ENCODE measurements at places on chromosomes 4 and X.
A peak's percentile ranks its signal among the peaks of the same experiment; 100 is the strongest.

- peak; percentile 90 for DNase-seq
Measured at GRCh38 chr4:122458625-122459024, 2.1 kb upstream of the IL2 start.

GRCh38 chr4:121792966-121793365, 8.2 kb upstream of the EXOSC9 start:
- DNase-seq = no peak

DNA sequence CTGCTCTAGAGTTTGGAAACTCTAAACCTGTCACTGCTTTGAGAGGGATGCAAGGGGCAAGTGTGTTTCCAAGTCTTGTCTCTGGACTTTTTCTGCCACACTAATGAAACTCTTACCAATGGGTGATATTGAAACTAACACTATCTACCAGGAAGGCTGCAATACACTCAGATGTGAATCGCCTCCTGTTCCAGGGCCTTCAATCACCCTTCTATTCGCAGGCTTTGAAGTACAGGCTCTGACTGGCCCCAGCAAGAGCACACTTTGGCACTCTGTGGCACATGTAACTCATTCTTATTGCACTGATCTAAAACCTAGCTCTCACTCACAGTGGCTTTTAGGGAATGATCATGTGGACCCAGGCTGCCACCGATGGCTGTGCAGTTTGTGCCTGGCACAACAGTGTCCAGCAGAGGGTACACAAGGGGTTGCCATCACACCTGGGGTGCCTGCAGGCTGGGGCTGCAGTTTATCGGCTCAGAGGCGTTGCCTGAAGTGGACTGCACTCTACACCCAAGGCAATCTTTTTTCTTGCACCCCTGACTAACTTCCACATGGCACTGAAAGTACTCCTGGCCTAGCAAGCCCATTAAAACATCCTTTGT, 210.8 kb downstream of the MGST2 start:
- no peak for DNase-seq

DNA sequence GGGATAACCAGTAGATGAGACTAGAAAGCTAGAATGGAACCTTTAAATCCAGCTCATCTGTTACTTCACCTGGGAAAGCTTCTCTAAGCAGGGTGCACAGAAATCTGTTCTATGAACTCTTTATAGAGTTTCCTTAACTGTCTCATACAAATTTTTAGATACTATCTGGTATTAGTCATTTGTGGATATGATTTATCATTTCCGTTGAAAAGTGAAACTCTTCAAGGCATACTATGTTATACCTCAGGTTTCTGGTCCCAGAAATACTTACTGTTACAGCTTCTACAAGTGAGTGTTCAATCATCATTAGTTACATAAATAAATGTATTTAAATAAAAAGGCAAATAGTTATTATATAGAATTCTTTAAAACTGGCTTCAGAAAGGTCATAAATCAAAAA, 298.3 kb upstream of the AGA start:
- no peak for DNase-seq

DNA sequence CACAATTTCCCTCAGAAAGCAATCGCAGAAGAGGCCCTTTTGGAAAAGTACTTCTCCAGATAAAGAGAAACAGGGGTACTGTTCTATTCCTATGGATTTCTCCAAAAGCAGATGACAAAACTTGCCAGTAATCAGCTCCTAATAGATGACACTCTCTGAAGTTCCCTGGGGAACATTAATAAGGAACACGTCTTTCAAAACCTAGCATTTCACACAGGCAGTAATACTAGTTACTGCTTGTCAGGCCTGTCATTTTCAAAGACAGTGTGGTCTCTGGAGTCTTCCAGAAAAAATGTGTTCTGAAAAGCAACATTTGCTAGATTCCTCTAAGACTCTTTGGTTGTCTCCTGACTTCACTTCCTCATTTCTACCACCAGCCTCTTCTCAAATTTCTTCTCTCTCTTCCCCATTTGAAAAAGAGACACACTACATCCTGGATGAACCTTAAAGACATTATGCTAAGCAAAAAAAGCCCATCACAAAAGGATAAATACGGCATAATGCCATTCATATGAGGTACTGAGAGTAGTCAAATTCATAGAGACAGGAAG, 47.3 kb downstream of the CHRDL1 start:
- peak; percentile 56 for DNase-seq

GRCh38 chr4:7971159-7971631, 31.5 kb upstream of the AFAP1 start:
- no peak for DNase-seq

- no peak for DNase-seq
Measured at GRCh38 chr4:40423735-40424134, 88.6 kb downstream of the CHRNA9 start.

GRCh38 chrX:99383786-99384185, 1026.3 kb downstream of the PCDH19 start:
- DNase-seq = no peak

DNA sequence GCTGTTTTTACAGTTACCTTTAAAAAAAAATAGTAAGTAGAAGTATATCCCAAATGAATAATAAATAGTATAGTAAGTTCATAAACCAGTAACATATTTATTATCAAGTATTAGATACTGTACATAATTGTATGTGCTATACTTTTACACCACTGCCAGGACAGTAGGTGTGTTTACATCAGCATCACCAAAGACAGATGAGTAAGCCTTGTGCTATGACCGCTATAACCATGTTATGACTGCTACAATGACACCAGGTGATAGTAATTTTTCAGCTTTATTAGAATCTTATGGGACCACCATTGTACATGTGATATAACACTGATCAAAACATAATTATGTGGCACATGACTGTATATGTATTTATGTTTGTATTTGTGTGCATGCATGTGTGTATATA, 27.3 kb downstream of the PABPC4L start:
- DNase-seq = no peak

GRCh38 chrX:24870143-24870542, 145.6 kb downstream of the ARX start:
- DNase-seq = no peak

DNA sequence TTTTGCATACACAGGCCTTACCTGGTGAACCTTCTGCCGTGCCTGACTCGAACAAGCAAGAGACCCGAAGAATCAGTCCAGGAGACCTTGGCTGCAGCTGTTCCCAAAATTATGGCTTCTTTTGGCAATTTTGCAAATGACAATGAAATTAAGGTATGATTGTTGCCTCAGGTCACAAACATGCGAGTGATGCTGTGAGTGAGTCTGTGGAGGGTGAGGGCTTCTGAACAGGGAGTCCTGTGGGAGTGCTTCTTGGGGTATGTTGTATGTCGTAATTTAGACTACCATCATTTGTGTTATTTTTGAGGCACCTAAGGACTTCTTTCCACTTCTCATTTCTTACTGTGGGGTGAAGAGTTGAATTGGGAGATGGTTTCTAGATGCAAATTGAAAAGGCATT, 32.8 kb downstream of the HTT start:
- no peak for DNase-seq

- DNase-seq = no peak
Measured at GRCh38 chr4:6268650-6269615, 717 bp upstream of the WFS1 start.

DNA sequence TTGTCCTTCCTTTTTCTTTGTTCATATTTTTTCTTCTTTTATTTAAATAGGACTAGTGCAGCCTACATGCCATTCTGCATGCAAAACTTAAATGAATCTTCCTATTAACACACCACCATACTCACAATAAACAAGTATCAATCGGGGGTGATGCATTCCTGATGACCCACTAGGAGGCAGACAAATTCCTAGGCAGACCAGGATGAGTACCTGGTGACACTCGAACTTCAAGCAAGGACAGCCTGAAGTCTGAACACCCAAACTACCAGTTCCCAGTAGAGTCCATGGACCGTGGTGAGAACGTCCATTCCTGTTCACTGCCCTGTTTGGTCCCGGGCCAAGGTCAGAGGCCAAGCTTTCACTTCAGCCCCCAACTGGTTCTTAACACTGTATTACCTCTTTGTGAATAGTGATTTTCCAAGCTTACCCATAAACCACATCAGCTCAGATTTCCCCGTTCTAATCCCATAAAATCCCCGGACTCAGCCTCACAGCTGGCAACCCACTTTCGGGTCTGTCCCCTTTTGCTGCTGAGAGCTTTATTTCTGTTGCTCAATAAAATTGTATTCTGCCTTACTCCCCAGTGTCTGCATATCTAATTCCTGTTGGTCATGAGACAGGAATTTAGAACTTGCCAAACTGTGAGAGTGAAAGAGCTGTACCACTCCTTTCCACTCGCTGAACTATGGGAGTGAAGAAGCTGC, 1286.6 kb downstream of the FSTL5 start:
- DNase-seq = no peak

DNA sequence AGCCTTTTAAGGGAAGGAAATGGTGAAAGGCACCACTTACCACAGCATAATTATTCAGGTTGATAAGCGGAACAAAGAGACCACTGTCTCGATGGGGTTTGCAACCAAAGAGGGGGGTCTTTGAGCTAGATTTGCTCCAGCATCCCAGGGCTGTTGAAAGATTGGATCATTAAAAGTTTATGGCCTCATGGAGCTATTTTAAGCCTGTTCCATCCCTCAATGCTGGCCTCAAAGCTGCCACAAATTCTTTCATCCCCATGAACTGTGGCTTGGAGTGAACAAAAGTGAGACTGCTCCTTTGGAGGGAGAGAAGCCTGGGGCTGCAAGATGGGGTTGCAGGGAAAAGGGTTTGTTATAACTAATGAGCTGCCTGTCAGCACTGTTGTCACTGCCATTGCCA, 209.8 kb downstream of the RTL9 start:
- no peak for DNase-seq

GRCh38 chr4:170827562-170828274, 738.0 kb upstream of the AADAT start:
- no peak for DNase-seq

- no peak for DNase-seq
Measured at GRCh38 chrX:34279866-34280560, 147.9 kb upstream of the FAM47A start.
